ENCODE measurements at places on chromosomes 4 and X.

DNA sequence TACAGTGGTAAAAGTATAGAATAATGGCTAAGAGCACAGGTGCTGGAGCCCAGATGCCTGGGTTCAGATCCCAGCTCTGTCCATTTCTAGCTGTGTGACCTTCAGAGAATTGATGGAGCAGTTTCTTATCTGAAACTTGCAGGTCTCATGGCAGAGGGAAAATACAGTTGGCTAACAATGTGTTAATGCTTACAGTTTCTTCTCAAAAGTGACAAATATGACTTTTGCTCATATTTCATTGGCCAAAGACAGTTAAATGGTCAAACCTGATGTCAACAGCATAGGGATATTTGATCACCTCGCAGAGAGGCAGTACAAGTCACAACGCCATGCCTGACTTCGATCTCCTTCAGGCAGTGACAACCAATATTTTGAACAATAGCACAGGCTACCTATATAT is 60.2 kb upstream of the LCORL start:
- no peak for DNase-seq

DNA sequence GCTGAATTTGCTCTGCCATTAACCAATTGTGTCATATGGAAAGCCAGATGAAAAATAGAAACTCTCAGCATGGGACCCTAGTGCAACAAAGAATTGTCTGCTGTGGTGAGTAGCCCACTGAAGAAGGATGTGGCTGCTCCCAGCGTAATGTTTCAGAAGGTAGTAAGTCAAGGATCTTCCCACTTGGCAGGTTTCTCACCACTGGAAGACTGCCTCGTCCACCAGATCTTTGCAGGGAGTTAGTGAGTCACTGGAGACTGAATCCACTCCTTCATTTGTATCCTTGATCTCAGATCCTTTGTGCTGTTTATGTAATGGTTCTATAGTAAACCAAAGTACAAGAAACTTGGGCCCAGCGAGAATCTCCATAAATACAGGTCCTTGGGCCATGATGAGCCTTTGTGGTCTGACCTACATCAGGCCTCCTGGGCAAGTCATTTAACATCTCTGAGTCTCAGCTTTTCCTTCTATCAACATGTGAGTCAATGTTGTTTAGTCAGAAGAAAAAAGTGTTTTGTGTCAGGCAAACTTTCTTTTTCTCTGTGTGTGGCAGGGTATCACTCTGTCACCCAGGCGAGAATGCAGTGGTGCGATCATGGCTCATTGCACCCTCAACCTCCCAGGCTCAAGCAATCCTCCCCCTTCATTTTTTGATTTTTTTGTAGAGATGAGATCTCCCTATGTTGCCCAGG is 78.0 kb upstream of the CCDC160 start:
- no peak for DNase-seq

DNA sequence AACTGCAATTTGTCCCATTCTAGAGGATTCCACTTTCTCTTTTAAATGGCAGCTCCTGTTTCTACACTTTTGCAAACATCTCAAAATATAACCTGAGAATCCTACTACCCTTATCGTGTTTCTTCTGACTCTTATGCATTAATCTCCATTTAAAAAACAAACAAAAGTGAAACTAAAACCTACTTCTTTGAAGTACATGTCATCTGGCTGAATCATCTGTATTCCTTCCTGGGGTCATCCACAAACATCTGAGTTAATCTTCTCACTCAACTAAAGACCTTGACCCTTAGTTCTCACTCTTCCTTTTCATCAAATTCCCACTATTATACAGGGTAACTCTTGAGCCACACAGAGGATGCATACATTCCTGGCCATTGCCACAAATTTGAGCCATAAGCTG is 584.8 kb downstream of the PPARGC1A start:
- no peak for DNase-seq

DNA sequence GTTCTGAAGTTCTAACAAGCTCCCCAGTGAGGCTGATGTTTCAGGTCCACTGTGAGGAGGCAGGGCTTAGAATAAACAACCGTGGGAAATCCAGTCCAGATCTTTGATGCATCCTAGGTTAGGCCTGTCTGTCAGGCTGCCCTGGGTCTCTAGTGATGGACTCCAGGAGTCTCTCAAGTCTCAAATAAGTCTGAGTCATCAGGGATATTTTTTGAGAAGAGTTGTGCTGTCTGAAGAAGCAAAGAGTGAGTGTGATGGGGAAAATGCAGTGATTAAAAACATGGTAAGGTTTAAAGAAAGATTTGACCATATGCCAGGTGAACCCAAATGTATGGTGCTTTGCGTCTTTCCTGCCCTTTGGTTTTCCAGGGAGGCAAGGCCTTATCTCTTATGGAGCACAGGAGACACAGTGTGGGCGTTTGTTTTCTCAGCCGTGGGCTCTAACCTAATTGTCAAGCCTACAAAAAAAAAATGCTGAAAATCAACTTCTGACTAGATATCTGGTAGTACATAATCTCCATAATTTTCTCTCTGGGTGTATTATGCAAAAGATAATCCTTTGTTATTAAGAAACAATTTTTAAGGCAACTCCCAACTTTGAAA is 100.7 kb downstream of the PTTG2 start:
- DNase-seq: no peak

DNA sequence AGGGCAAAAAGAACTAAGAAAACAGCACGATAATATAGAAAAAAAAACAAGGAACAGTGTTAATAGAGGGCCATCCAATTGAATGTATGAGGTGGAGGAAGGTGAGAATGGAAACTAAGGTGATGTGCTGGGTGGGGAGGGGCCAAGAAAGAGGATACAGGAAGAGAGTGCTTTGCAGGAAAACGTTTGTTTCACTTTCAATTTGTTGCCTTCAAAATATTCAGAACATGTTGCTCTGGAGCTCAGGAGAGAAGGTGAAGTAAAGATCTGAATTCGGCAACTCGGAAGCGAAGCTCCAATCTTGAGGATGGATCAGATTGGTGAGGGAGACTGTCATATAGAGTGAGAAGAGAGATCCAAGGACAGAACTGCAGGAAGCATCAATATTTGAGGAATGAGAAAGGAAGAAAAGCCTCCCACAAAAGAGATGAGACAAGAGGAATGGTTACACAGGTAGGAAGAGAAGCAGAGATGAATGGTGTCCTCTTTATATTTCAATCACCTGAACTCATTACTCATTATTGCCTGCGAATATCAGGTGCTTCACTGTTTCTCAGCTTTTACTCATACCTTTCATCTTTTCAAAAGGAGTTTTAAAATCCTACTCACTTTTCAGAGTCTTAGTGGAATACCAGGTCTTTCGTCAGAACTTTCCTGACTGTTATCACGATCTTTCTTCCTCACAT is 14.7 kb upstream of the SEC24D start:
- no peak for DNase-seq

DNA sequence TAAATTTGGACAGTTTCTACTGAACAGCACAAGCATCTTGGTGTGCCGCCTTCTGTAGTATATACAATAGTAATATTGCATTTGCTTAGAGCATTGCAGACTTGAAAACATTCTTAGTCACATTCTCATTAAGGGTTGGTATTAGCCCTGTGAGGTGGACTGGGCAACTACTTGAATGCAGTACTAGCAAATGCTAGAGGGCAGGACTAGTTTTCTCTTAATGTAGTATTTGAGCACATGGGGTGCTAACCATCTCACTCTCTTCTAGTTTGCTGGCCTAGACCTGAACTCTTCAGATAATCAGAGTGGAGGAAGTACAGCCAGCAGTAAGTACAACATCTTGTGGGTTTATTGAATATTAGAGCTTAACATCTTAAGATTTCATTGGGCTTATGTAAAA is 3.2 kb downstream of the DDX3X start:
- DNase-seq: no peak

DNA sequence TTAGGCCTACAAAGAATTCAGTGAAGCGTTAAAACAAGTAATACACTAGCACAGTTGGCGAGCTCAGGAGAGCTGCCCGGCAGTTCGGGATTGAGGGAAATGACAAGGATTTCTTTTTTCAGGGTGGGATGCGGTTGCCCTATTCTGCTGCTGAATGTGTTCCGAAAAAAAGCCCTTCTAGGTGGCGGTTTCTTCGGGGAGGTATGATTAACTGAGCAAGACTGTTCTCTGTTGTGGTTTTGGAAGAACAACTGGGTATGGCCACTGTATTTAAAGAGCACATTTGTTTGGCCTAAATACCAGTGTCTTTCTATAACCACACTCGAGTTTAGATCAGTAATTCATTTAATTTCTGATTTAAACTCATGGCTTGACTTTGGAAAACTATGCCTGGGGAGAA is 459.7 kb upstream of the FAT1 start:
- DNase-seq: no peak

DNA sequence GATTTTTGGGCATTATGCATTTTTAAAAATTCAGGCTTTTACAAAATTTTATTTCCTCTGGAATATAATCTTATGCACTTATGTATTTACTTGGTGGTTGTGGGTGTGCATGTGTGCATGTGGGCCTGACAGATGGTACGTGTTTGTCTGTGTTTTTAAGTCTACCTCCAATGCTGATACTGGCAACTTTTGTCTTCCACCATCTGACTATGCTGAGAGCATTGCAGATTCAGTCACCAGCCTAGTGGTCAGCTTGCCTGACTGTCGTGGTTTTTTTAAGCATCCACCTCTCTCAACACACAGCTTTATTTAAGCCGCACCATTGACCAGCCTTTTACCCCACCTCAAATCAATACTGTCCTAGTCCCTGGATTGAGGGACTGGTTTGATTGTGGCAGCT is 37.1 kb downstream of the FSTL5 start:
- DNase-seq: no peak

DNA sequence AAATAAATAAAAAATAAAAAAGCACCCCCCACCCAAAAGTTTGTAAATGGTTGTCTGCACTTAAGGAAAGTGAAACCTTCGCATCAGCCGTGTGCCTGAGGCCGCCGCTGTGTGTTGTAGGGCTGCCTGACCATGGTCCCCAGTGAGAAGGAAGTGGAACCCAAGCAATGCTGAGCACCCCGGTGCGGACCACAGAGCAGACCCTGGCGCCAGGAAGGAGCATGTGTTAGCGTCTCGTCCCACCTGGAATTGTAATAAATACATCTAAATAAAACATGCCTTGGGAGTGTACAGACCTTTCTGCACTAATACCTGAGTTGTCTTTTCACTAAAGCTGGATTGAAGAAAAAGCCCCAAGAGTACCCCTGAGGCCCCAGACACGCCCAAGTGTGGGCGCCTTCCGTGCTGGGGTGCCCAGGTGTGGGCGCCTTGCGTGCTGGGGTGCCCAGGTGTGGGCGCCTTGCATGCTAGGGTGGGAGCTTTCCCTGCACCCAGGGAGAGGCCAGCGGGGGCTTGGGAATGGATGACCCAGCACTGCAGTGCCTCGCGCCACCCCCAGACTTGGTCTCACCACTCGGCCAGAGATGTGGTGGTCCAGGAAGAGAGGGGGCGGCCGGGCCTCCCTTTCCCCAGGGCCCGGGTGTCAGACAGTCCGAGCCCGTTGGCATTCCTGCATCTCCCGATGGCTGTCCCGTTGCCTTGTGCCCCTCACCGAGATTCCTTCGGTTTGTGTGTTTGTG is 33.7 kb downstream of the HTT-AS start:
- DNase-seq: no peak

GRCh38 chrX:38661561-38661960 is 100.2 kb downstream of the TSPAN7 start:
- no peak for DNase-seq

GRCh38 chr4:77721073-77721472 is 98.1 kb downstream of the CNOT6L start:
- no peak for DNase-seq

Measured in activated CD4-positive, CD25-positive, alpha-beta regulatory T cell (primary cell).